ENCODE measurements at places on chromosomes 16 and 17.

DNA sequence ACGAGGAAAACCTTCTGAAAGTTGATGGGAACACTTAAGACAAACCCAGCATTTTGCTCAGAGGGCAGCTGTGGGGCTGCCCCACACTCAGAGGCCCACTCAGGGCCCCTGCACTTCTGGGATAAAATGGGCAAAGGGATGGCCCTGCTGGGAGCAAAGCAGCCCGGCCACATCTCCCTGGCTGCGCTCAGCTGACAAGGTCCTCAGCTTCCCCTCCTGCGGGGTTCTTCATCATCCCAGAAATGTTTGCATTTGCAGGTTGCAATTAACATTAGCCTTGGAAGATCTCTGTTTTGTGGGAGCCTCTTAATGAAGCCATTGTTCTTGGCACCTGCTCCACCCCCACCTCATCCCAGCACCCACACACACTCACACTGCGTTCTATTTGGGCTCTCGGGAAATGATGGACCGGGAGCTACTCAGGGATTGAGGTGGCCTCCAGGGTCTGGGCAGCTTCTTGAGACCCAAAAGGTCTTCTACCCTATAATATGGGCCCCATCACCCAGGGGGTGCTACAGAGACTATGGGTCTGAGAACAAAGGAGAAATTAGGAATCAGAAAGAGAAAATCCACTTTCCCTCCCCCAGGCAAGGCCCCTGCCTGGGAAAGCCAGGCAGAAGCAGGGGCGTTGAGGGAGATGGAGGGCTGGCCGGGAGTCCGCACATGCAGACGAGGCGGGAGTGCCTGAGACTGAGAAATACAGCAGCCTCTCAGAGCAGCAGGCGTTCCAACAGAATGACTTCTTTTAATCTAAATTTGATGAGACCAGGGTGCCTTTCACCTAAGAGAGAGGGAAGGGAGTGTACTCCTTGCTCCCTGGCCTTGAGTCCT is 53.7 kb upstream of the RPL38 start:
- no peak for DNase-seq

- DNase-seq, result no peak
Measured at GRCh38 chr17:57465610-57466009, 209.3 kb downstream of the MSI2 start.

DNA sequence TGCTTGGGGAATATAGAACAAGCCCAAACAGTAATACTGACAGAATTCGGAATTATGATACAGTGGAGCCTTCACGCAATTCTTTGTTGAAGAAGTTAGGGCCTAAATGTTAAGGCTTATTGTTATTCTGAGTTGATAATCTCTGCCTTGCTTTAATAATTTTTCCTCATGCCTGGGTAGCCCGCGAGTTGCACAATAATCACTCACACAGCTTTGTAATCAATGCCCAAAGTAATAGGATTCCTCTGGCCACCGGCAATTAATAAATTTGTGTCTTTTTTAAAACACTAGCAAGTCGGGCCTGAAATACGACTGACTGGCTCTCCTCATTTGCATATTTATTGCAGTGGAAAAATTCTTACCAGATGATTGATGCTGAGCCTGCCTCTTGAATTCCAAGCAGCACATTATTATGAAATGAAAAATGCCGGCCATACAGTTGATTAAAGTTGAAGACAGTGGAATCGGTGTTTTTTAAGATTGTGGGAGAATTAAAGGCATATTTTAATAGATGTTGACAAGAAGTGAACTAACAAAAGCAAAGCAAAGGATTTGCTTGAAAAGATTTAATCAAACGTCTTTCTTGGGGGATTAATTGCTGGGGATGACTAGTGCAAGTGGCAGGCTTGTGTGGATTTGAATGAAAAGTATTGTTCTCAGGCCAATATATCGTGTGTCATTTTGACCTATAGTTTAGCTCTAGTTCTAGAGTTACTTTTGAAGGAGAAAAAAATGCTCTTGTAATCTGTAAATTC is 30.2 kb downstream of the AATF start:
- DNase-seq, result no peak

- DNase-seq, result no peak
Measured at GRCh38 chr16:53974484-53975080, 270.6 kb downstream of the FTO start.

DNA sequence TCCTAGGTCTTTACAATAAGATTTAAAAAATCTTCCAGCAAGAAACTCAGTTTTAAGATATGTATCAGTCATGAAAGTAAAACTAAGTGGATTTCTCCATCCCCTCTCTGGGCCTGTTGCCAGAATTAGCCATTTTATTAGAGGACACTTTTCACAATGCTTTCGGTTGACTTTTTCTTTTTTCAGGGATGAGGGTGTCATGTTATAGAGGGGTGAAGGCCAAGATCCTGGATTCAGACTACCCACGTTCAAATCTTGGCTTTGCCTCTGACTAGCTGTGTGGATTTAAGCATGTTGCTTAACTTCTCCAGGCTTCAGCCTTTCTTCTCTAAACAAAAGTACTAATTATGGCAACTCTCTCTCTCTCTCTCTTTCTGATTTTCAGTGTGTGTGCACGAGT is 111.7 kb upstream of the COX10 start:
- DNase-seq, result no peak

DNA sequence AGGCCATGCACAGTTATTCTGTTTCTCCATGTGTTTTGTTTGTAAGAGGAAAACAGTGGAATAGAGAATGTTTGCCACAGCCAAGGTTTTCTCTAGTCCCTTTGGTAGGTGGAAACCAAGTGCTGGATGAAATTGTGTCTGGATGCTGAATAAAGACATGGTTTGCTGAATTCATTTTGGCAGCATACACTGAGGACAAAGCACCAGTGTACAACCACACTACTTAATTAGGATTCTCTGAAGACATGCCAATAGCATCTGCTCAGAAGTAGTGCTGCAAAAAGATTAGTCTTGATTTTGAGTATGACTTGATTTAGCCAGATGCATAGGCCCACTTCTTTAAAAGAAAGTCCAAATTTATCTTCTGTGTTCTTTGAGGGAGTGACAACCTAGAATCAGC is 230.5 kb upstream of the CACNG5 start:
- no peak for DNase-seq

- DNase-seq, result no peak
Measured at GRCh38 chr16:84753412-84754326, 53.9 kb downstream of the USP10 start.

- no peak for DNase-seq
Measured at GRCh38 chr16:66224626-66225025, 141.9 kb upstream of the CDH5 start.

DNA sequence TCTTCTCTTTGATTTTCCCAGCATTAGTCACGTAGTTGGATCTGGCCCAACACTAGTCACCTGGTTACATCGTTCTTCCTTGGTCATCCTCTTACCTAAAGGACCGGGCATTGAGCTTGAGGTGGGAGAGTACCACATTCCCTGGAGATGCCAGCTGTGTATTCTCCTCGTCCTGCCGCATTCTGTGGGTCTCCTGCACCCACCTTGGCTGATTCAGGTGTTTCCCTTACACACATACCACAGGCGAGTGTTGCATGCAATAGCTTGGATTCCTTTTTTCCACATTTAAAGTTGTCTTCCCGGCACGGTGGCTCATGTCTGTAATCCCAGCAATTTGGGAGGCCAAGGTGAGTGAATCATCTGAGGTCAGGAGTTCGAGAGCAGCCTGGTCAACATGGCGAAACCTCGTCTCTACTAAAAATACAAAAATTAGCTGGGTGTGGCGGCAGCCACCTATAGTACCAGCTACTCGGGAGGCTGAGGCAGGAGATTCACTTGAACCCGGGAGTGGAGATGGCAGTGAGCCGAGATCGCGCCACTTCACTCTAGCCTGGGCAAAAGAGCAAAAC is 21.6 kb upstream of the CLEC18C start:
- DNase-seq, result no peak

- DNase-seq, result no peak
Measured at GRCh38 chr16:720447-720989, 428 bp upstream of the ANTKMT start.

DNA sequence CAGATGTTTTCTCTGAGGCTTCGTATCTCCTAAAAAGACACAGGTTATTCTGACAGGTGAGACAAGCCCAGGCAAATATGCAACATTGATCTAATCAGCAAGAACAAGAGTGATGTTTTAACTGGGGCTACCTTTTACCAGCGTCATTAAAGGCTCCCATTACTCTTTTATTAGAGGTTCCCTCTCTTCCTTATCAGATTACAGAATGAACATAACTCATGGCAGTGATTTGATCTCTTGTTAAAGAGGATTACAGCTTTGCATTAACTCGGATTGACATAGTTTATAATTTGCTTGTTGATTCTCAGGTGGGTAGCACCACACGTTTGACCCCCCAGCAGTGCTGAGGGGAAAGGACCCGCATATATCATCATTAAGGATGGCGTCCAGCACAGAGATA is 90.5 kb downstream of the AATF start:
- no peak for DNase-seq

DNA sequence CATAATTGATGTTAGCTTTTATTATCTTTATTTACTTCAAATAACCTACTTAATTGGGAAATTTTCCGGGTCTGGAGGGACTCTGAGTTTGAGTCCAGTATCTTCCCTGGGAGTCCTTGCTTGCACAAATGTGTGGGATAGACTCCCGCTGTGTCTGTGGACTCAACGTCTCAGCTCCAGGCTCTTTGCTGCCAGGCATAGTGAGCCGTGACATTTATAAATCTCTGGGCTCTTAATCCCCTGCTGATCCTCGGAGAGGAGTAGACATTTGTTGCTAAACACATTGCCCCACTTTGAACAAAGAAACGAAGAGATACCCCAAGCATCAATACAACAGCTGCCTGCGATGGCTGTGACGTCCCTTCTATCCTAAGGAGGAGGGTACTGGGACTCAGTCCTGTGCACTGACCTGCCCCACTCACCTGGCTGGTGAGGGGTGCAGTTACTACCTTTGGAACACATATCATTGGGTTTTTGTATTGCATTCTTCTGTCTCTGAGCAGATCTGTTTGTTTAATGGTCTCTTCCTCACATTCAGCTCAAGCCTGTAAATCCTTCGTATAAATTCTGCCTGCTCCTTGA is 316.9 kb downstream of the HAPSTR1 start:
- no peak for DNase-seq

DNA sequence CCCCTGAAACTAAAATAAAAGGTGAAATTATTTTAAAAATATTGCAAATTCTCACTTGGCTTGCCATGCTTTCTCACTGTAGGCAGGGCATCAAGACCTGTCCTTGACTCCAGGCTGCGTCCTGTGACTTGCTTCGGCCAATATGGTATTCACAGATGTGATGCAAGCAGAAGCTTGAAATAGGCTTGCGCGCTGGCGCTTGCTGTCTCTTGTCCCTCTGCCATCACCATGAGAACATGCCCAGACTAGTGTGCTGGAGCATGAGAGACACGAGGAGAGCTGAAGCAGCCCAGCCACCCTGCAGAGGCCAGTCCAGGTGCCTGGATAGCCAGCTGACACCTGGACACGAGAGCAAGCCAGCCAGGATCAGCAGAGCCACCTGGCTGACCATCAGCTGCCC is 21.8 kb upstream of the ZKSCAN2 start:
- DNase-seq, result no peak

DNA sequence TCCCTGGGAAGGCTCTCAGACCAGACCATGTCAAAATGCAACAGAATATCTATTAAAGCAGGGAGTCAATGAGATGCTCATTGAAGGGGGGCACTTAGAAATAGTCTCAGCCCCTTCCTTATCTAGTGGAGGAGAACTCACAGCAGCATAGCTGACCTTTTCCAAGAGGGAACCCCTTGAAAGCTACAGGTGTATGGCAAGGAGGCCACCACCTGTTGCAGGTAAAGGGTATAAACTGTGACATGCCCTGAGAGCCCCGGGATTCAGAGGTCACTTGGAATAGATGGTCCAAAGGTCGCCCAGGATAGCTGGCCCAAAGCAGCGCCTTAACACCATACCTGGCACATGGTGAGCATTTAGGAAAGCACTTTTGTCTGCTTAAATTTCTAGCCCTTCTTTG is 120.2 kb upstream of the RPL38 start:
- no peak for DNase-seq

- no peak for DNase-seq
Measured at GRCh38 chr17:67056746-67057490, 12.6 kb downstream of the CACNG1 start.

- DNase-seq, result no peak
Measured at GRCh38 chr16:69793526-69793925, 31.4 kb downstream of the WWP2 start.

- DNase-seq, result no peak
Measured at GRCh38 chr17:68657166-68657565, 56.0 kb upstream of the FAM20A start.

- DNase-seq, result no peak
Measured at GRCh38 chr17:74119049-74119580, 84.4 kb upstream of the RPL38 start.

GRCh38 chr17:68328676-68329075 is 37.4 kb downstream of the ARSG start:
- no peak for DNase-seq

DNA sequence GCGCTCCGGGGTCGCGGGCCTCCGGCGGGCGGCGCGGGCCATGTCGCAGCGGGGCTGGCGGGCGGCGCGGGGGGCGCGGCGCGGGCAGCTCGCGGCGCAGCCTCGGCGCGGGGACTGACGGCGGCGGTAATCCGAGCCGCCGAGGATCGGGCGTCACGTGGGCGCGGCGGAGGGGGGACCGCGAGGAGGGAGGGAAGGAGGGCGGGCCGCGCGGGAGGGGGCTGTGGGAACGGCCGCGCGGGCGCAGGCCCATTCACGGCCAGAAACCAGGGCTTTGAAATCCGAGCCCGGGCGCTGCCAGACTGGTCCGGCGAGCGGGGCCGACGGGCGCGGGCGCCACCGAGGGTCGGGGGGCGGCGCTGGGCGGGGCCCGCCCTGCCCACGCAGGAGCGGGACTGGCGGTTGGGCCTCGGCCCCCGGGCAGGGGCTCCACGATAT is at the start of gene MTSS2:
Gene MTSS2, minus strand, starts transcription at position 116 of the 438 bp plus-strand sequence. CDS start 262 bp downstream, outside the sequence.
- no peak for DNase-seq

DNA sequence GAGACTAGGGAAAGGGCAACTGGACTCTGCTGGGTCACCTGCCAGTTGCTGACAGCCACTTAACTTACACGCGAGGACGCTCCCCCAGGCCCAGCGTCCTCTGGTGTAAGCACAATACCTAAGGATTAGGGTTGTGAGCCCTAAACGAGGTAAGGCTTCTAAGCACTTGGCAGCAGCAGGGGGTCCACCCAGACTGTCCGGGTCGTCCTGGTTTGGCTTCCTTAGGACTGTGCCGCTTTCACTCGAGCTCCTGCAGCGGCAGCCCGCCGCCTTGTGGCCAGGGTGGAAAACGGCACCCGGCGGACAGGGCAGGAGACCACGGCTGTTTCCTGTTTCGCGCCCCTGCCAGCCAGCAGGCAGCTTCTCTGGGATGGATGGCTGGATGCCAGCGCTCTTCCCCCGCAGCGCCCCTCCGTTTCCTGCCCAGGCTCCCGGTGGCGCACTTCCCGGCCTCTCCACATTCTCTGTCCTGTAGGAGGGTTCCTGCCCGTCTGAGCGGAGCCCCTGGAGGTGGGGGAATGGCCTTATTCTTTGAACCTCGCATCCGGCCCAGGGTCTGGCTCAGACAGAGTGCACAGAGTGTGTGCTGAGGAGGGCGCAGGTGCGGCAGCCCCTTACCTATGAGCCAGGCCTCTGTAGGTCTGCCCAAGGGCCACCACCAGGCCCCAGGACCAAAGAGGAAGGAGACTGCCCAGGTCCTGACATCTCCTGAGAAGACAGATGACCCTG is 47.0 kb upstream of the AMZ2 start:
- peak; percentile 46 for DNase-seq

- DNase-seq, result no peak
Measured at GRCh38 chr17:78368854-78369495, 9.1 kb upstream of the SOCS3 start.

Data from bone marrow (tissue), 2 donors.